Lower leg skin (tissue), 4 donors: ENCODE measurements at places on chromosomes 2 and 18. TPM values are rescaled to one million over a fixed set of nuclear protein-coding genes. Genes with fewer than 3 reads are reported as not detected.

DNA sequence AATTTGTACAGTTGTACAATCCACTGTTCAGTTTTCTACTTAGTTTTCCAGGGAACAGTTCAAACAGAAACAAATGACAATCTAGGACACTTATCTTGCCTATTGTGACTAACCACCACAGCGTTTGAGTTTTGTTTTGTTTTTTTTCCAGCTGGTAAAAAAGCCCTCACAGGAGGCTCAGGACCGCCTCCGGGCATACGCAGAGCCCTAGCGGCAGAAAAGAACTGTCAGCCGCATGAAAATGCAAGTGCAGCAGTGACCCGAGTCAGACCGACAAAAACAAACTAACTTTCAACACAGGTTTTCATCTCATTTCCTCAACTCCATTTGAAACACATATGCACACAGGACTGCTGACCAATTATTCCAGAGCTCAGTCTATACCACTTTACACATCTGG is 68.6 kb downstream of the STEAP3 start:
- DNase-seq = peak; percentile 54

Gene FBXO48
- 1.7 TPM for total RNA-seq

- no peak for DNase-seq
Observed at GRCh38 chr2:206856513-206856912, 82.8 kb upstream of the CPO start.

Gene CTAGE1
- total RNA-seq = not detected

Gene ANKAR
- 5.4 TPM for total RNA-seq

DNA sequence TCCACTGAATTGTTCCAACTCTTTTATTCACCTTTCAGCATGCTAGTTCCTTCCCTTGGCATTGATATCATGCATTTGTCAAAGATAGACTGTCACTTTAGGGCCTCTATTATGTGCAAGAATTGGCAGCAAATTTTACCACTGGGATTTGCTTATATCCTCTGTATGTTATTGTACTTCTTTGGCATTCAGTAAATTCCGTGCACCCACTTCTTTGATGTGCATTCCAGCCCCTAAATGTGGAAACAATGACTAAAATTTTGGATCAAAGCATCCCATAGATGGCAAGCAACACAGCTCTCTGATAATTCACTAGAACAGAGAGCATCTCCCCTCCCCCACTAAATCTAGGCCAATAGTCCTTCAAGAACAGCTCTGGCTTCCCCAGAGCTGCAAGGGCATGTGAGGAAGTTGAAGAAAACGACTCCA is 399.0 kb upstream of the HNRNPA3 start:
- DNase-seq = no peak

Gene LYPD6
- total RNA-seq = 0.79 TPM

Gene CNRIP1
- total RNA-seq = 7.2 TPM

Gene CKAP2L
- 2.3 TPM for total RNA-seq

Gene RAB12
- total RNA-seq = 33.6 TPM

Gene MALT1
- 40.1 TPM for total RNA-seq

GRCh38 chr2:147773479-147773878 is 71.3 kb upstream of the ACVR2A start:
- no peak for DNase-seq

Gene ST8SIA3
- total RNA-seq = not detected

DNA sequence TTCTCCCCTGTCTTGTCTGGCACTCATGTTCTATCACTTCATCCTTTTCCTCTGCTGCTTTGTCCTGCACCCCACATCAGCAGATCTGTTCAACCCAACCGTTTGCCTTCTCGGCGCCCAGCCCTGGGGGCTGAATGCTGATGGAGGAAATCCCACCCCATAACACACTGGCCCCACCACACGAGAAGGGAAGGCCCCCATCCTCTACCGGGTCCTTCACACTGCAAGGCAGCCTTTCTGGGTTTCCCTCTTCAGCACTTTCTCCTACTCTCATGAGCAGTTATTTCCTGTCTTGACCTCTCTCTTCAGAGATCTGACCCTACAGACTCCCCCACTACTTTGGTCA is 227.4 kb downstream of the ATAD2B start:
- no peak for DNase-seq

DNA sequence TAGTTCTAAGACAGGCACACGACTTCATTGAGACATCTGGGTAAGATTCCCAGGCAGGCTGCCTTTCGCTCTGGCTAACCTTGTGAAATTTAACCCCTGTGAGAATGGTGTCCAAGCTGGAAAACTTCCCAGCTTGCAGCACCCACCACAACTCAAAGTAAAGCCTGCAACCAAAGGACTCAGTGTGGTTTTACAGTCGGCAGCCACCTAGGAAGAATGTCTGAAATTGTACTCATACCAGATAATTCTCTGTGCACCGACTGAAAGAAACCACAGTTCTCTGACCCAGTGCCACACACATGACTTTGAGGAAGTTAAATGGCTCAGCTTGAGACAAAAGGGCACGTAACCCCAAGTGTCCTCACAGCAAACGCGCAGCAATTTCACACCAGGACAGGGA is 125.7 kb downstream of the RBMS1 start:
- DNase-seq = no peak

GRCh38 chr2:47303341-47304148 is 99.4 kb upstream of the MSH2 start:
- DNase-seq = no peak

DNA sequence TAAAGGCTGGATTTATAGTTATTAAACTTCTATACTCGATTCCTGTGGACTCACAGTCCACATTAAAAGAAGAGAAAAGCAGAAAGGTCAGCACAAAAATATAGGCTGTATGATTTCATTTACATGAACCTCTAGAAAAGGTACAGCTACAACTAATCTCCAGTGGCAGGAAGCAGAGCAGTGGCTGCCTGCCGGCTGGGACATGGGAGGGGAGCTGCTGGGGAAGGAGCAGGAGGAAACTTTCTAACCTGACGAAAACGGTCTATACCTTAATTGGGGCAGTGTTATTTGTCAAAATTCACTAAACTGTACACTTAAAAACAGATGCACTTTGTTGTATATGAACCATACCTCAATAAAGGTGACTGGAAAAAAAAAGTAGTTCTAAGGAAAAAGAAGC is 26.7 kb downstream of the KCTD1 start:
- no peak for DNase-seq

Gene IDH1
- 29.6 TPM for total RNA-seq

Gene IL1B
- total RNA-seq = not detected

Gene CCDC74B
- 3.8 TPM for total RNA-seq

Gene NTSR2
- not detected for total RNA-seq

DNA sequence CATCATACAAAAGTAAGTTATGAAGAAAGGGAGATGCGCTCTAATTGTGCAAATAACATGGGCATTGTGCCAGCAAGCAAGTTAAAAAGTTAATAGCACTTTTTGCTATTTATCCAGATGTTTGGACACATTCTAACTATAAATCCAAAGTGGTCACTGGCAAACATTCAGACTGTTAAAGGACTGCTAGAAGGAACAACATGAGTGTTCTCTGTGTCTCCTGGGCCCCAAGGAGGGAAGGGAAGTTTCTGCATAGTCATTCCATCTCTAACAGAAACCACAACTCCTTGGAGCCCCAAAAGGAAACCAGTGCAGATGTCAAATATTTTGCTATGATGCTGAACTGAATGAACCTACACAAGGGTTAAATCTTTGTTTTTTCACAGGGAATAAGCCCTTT is 213.3 kb upstream of the HNRNPA3 start:
- no peak for DNase-seq

Gene CFAP65
- total RNA-seq = not detected

DNA sequence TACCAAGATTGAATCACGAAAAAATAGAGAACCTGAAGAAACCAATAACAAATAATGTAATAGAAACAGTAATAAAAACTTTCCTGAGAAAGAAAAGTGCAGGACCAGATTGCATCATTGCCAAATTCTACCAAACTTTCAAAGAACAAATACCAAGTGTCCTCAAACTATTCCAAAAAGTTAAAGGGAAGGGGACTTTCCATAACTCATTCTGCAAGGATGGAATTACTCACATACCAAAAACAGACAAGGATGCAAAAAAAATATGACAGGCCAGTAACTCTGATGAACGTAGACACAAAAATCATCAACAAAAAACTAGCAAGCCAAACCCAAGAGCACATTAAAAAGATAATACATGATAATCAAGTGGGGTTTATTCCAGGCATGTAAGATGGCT is 172.3 kb upstream of the SLC35G4 start:
- DNase-seq = no peak

DNA sequence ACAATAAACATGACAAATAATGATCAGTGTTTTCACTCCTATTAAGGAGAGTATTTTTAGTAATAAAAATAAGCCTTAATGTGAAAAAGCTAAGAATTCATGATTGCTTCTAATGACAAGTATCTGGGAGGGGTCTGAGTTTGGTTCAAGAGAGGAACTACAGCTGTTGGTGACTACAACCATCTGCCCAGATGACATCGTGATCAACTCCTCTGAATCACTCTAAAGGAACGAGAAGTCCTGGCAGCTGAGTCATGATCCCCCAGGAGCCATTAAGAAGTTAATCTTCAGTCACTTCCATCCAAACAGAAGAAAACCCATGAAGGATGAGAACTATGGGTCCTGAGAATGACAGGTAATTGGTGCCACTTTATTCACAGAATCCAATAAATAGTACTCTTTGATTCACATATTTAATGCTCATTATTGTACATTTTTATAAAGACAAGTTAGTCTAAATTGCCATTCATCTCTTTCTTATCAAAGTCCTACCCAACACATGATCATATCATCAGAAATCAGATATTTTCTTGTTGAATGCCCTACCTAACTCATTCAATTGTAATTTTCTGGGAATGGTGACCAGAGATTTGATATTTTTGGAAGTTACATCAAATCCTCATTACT is 6.8 kb downstream of the TFPI start:
- no peak for DNase-seq

DNA sequence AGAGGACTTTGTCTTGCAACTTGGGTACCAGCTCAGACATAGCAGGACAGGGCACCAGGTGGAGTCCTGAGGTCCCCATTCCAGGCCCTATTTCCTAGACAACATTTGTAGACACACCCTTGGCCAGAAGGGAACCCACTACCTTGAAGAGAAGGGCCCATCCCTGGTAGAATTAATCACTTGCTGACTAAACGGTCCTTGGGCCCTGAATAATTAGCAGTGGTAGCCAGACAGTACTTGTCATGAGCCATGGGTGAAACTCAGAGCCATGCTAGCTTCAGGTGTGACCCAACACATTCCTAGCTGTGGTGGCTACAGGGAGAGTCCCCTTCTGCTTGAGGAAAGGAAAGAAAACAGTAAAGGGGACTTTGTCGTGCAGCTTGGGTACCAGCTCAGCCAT is 28.5 kb upstream of the ACTR2 start:
- DNase-seq = no peak
